ENCODE measurements at places on chromosomes 11 and 22.

DNA sequence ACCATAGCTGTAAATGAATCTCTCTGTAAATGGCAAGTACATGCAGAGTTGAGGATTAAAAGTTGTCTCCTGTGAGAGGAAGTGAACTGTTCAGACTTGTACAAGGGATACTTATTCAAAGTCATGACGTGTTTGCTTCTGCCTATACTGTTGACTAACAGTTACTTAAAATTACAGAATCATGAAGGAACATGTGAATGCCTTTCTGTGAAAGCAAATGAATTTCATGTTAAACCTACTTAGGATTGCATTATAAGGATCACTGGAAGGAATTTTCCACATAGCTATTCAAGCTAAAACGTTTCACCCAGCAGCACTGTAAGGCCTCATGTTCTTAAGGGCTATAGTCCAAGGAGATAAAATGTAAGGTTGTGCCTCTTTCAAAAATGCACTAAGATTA, 93.4 kb upstream of the BIRC3 start:
- DNase-seq: no peak

GRCh38 chr11:115778928-115779650, 274.9 kb upstream of the CADM1 start:
- no peak for DNase-seq

- DNase-seq: no peak
Observed at GRCh38 chr11:70415191-70415590, 16.9 kb downstream of the CTTN start.

GRCh38 chr11:6992026-6992425, 28.1 kb downstream of the ZNF214 start:
- no peak for DNase-seq

DNA sequence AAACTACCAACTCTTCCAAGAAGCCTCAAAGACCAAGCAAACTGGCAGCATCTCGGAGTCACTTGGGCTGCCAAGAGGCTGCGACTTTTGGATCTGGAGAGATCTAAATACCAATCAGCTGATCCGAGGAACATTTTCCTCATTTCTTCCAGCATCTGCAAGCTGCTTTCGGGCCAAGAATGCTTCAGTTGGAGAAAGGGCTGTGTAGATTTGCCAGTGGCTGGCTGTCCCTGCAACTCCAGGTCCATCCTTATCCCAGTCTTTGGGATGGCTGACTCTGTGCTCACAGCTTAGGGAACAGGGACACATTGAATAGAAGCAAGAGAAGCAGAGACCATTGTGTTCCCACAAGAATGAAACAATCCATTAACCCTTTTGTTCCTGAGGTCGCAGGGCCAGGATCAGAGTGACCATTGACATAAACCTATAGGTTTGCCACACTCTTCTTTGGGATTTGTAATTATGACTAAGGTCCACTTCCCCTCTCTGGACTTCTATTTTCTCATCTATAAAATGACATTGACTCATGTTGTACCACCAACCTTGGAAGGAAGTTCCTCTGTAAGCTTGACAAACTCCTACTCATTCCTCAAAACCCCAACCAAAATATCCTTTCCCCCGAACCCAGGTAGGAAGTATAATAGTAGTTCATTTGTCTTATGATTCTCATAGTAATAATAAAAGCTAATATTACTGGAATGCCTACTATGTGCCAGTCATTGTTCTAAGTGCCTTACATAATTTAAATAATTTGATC, 340.8 kb downstream of the MN1 start:
- DNase-seq: no peak

- no peak for DNase-seq
Observed at GRCh38 chr22:24068377-24068680, 57.2 kb downstream of the CABIN1 start.

DNA sequence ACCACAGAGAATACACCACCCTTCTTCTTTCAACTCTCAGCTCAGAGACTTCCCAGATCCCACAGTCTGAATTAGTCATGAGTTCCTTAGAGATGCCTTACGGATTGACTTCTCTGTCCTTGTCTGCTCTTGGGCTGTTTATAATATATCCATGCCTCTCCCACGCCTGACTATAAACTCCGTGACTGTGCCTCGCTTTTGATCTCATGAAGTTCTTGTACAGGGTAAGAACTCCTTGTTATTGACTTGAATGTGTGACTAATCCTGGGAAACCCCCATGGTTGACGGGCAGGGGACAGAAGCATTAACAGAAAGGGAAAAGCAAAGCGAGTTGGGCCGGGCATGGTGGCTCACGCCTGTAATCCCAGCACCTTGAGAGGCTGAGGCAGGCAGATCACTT, 62.4 kb upstream of the POU2AF1 start:
- DNase-seq: no peak

- no peak for DNase-seq
Observed at GRCh38 chr11:122786896-122787295, 51.4 kb upstream of the CRTAM start.

GRCh38 chr11:15901790-15902189, 454.6 kb downstream of the SOX6 start:
- no peak for DNase-seq

GRCh38 chr11:107819361-107820014, 39.1 kb downstream of the SLC35F2 start:
- no peak for DNase-seq

DNA sequence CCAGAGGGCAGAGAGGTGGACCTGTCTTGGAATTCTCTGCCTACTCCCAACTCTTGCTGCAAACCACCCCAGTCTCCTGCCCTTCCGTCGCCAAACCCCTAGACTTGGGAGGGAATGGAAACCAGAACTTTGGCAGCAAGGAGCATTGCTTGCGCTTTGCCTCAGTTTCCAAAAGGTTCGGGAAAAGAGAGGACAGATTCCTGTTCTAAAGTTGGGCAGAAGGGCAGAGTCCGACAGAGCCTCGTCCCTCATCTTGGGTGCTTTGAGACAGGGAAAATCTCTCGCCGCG, 396 bp upstream of the ROBO3 start:
- no peak for DNase-seq

- no peak for DNase-seq
Observed at GRCh38 chr11:47553406-47553743, 443 bp upstream of the CELF1 start.

- no peak for DNase-seq
Observed at GRCh38 chr11:58503361-58503856, 4.5 kb downstream of the OR5B21 start.

- no peak for DNase-seq
Observed at GRCh38 chr22:21697880-21698279, 32.1 kb downstream of the PPIL2 start.

DNA sequence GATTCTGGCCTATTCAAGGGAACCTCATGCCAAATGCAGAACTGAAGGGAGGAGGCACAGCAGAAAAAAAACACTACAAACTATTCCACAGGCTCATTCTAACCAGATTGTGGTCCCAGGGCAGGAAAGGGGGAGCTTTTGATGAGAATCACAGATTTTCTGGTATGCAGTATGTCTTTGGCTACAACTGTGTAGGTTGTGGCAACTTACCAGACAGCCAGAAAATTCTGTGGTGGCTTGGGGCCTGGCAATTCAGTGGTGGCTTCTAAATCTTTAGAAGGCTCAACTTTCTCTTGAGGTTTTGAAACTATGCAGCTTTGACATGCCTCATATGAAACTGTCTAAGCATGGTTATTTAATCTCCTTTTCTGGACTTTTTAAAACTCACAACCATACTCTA, 850.8 kb upstream of the CCDC90B start:
- DNase-seq: no peak

DNA sequence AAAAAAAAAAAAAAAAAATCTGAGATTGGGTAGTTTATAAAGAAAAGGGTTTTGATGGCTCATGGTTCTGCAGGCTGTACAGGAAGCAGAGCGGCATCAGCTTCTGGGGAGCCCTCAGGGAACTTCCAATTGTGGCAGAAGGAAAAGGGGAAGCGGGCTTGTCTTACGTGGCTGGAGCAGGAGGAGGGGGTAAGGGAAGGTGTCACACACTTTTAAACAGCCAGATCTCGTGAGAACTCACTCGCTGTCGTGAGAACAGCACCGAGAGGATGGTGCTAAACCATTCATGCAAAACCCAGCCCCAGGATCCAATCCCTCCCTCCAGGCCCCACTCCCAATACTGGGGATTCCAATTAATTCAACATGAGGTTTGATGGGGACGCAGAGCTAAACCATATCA, 806.2 kb downstream of the TBC1D22A start:
- no peak for DNase-seq

DNA sequence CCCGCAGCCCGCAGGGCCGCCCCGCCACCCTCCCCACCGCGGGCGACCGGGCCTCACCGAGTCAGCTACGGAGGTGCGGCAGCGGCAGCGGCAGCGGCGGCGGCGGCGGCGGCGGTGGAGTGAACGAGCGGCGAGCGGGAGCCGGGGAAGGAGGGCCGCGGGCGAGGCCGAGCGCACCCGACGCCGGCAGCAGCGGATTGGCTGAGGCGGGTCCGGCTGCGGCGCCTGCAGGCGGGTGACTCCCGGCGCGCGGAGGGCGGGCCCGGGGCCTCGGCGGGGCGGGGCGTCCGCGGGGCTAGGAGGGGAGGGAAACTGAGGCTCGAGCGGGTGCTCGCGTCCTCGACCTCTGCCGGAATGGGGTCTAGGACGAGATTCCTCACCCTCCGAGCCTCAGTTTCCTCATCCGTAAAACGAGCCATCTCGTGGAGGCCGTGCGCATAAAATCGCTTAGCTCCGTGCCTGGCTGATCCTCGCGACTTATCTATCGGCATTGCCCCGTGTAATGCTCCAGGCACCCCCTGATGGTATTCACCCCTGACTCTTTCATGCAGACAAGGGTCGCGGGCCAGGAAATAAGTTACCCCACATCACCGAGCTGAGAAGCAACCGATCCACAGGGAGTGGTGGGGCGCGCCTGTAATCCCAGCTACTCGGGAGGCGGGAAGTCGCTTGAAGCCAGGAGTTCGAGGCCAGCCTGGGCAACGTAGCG, at the start of gene CPT1A:
CPT1A (minus strand) TSS at position 199 of the 709 bp plus-strand sequence. CDS start 26,442 bp downstream, outside the sequence.
- no peak for DNase-seq

GRCh38 chr22:35316751-35317150, 17.1 kb downstream of the TOM1 start:
- DNase-seq: no peak

- DNase-seq: no peak
Observed at GRCh38 chr22:28841111-28841510, 40.7 kb upstream of the XBP1 start.

- DNase-seq: no peak
Observed at GRCh38 chr11:75996523-75997442, 181.8 kb downstream of the UVRAG start.

Data from HS-5 (cell line).